KG1 (cell line): ENCODE measurements at places on chromosomes 16 and 17.

DNA sequence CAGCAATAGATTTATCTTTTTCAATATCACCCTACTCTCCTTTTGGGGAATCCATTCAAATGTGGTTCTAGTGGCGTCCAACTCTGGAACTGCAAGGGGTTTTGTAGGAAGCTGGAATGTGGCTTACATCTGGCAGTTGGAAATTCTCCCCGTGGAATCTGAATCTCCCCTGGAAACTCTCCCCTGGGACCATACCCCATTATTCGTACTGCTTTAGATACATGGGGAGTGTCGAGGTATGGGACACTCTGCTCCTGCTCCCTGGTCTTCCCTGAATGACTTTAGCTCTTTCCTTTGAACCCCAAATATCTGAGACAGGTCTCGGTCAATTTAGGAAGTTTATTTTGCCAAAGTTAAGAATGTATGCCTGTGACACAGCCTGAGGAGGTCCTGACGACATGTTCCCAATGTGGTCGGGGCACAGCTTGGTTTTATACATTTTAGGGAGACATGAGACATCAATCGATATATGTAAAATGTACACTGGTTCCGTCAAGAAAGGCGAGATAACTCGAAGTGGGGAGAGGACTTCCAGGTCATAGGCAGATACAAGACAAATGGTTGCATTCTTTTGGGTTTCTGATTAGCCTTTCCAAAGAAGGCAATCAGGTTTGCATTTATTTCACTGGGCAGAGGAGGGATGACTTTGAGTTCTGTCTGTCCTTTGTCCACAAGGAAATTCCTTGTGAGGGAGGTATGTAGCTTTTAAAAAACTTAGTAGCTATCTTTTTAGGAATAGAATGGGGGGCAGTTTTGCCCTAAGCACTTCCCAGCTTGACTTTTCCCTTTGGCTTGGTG lies 89.1 kb upstream of the CORO6 start:
- no peak for DNase-seq

DNA sequence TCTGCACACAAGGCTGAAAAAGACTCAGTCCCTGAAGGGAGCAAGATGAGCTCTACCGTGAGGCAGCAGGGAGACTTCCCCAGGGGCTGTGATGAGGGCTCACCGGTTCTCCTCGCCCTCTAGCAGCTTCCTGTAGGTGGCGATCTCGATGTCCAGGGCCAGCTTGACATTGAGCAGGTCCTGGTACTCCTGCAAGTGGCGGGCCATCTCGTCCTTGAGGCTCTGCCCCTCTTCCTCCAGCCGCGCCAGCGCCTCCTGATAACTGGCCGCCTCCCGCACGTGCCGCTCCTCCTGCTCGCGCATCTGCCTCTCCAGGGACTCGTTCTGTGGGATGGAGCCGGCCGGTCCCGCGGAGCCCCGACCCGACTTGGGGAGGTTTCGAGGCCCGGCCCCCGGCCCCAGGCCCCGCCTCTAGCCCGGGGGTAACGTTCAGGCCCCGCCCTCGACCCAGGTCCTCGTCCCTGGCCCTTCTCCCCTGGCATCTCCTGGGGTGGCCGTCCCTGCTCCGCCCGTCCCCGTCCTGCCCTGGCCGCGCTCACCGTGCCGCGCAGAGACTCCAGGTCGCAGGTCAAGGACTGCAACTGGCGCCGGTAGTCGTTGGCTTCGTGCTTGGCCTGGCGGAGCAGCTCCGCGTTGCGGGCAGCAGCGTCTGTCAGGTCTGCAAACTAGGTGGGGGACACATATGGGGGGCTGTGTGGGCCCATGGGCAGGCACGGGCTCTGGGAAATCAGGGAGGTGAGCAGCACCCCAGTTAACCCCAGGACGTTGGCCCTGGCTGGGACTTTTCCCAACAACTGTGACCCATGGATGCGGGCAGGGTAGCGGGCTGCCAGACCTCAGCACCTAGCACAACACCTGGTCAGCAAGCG lies 3.9 kb downstream of the GFAP start:
- DNase-seq, result no peak

DNA sequence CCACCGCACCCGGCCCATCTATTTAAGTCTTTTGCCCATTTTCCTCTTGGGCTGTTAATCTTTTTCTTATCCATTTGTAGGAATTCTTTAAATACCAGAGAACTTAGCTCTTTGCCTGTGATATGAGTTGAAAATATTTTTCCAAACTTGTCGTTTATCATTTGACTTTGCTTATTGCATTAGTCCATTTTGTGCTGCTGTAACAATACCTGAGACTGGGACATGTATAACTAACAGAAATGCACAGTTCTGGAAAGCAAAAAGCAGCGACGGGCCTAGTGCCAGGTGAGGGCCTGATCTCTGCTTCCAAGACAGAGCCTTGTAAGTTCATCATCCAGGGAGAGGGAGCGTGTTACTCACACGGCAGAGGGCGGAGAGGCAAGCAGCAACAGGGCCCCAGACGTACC lies 25.6 kb upstream of the BHLHA9 start:
- no peak for DNase-seq

DNA sequence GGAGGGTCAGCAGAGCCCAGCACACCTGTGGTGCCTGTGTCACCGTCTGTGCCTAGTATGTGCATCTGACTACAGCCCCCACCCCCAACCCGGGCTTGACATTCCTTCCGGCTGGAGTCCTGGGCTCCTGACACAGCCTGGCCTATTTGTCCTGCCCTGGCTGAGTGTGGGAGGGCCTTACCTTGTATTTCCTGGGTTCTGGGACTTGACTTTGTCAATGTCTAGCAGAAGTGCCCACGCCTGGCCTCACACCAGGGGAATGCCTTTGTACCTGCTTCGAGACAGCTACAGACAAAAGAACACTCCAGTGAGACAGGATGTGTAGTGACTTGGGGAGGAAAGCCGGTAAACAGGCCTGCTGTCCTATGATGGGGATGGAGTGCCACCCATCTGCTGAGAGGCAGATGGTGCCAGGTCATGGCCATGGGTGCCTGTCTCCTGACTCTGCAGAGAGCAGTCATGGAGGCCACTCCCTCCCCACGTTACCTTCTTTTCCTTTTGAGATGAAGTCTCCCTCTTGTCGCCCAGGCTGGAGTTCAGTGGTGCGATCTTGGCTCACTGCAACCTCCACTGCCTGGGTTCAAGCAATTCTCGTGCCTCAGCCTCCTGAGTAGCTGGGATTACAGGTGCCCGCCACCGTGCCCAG lies 42.8 kb downstream of the TNFRSF13B start:
- no peak for DNase-seq

DNA sequence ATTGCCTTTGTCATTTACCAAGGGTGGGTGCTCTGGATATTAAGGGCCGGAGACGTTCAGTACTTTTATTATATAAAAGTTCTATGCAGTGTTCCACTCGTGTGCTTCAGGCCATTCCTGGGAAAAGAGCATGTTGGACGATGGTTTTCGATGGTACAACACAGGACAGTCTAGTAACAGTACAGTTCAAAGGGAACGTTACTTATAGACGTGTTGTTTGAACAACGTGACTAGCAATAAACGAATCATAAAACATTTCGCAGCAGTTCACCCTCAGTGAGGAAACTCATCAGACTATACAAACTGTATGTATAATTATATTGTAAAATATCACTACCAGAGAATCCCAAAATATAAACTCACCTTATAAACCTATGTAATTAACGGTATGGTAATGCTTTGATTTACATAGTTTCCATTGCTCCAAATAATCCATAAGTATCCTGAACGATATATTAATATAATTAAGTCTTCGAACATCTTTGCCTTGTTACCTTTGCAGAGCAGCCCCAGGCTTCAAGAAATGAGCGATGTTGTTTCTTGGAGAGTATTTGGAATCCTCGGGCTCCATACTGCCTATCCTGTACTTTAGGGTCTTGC lies 589 bp downstream of the NMT1 start:
- no peak for DNase-seq

GRCh38 chr17:58338841-58339754 lies 10.5 kb upstream of the TSPOAP1 start:
- peak; percentile 74 for DNase-seq

DNA sequence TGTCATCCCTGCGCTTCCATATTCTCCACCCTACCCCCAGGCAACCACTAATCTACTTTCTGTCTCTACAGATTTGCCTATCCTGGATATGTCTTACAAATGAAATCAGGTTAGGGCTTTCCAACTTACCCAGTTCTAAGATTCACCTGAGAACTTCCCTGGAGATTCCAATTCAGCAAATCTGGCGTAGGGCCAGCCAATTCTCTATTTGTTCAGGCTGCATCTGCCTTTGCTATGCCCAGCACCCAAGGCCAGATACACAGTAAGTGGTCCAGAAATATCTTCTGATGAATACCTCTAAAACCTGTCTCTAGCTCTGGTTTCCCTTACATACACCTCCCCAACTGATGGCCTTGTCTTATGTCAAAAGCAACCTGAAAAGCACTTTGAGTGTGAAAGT lies 10.4 kb upstream of the CTCF start:
- no peak for DNase-seq

DNA sequence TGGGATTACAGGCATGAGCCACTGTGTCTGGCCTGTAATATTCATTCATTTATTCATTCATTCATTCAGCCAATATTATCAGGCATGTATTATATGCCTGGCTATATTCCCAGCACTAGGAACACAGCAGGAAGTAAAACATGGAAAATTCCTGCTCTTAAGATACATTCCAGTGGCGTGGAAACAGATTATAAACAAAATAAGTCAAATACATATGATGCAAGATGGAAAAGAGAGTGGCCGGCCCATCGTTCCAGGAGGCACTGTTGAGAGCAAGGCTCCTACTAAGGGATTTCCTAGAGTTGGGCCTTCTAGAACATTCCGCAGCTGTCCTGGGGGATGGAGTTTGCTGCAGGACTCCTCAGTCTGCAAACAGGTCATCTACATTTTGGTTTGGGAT lies 17.7 kb downstream of the ADCY9 start:
- DNase-seq, result no peak

- DNase-seq, result peak; percentile 19
Measured at GRCh38 chr17:70622368-70623260, 453.3 kb downstream of the KCNJ2 start.

GRCh38 chr17:74852237-74853047 lies 7.2 kb downstream of the GRIN2C start:
- no peak for DNase-seq

GRCh38 chr16:28001642-28002041 lies 61.9 kb downstream of the GSG1L start:
- no peak for DNase-seq

DNA sequence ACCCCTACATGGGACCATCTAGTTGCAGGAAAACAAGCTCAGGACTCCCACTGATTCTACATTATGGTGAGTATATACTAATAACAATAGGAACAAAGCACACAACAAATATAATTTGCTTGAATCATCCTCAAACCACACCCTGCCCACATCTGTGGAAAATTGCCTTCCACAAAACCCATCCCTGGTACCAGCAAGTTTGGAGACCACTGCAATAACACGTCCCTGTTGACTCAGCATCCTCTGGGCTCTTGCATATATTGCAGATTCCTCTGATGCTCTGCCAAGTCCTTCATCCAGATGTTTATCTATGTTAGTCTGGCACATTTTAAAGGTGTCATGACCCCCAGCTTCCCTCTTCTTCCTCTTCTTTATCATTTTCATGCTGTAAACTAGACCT lies 138.4 kb downstream of the PCTP start:
- no peak for DNase-seq

- no peak for DNase-seq
Measured at GRCh38 chr17:16122697-16123434, 92.5 kb downstream of the NCOR1 start.

- DNase-seq, result no peak
Measured at GRCh38 chr16:47886631-47887415, 269.0 kb downstream of the ABCC12 start.

DNA sequence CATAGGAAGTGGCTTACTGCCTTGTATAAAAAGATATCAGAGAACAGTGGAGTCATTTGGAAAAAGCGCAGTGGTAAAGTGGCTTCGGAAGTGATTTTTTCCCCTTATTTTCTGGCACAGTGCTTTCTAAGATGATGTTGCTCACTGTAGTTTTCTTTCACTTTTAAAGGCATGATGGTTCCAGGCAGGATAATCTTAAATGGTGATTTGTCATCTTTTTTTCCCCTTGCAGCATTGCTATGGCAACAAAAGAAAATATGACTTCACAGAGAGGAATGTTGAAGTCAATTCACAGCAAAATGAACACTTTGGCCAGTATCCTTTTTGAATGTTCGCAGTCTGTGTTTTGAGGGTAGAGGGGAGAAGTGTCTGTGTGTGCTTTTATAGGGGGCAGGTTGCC lies 42.5 kb downstream of the GOSR1 start:
- no peak for DNase-seq

GRCh38 chr17:56891751-56892150 lies 22.1 kb downstream of the TRIM25 start:
- DNase-seq, result no peak

GRCh38 chr17:63042256-63042812 lies 76.3 kb downstream of the TANC2 start:
- DNase-seq, result no peak

DNA sequence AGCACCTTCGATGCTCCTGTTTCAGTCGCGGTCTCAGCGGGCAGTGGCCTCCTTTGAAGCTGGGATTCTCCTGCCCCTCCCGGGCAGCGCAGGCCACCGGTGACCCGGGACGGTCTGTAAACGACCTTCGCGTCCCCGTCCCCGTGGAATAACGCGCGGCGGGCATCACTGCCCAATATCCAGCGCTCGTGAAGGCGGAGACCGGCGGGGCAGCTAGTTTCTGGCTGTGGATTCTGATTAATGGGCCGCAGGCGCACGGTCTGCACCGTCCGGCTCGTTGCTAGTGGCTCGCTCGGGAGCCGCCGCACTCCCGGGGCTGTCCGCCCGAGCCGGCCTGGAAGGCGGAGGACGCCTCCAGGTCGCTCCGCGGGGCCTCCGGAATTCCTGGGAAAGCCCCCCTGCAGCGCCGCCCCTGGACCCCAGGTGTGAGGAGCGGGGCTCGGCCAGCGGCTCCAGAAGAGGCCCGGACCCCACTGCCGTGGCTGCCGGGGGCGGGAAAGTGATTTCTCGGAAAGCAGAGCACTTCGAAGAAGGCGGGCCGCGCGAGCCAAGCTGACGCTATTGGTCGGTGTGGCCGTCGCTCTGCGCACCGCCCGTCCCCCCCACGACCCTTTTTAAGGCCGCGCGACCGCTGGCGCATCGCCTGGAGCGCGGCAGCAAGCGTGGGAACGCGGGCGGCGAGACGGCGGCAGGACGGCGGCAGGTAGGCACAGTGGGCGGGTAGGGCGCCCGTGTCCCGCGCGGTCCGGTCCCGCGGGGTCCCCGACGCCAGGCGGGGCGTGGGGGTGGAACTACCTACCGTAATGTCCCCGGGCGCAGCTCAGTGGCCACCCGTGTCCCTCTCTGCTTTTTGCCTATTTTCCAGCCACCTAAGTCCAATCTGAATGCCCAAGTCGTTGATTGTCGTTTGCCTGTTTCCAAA lies at the start of gene IRF8:
IRF8 (plus strand) TSS at position 642 of the 922 bp plus-strand sequence. CDS start 3,854 bp downstream, outside the sequence.
- DNase-seq, result no peak

- DNase-seq, result no peak
Measured at GRCh38 chr17:19411631-19412030, 599 bp downstream of the RNF112 start.

GRCh38 chr17:77571155-77571981 lies 387.1 kb upstream of the TNRC6C start:
- no peak for DNase-seq

DNA sequence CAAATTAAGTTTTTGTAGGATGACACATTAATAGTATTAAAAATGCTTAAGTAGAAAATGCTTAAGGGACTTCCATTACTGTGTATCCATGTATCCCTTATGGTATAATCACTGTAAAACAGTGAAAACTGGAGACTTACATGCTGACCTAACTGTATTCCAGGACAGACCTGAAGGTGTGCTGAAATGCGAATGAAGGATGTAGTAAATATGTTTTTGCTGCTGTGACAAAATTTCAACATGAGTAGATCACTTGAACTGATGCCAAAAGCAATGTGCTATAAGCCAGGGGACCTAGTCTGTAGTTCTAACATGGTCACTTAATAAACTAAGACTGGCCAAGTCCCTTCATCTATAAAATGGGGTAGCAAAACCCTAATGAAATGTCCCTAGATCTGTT lies 142.0 kb upstream of the CORO6 start:
- DNase-seq, result no peak
